ENCODE measurements at places on chromosomes 2 and 18.

DNA sequence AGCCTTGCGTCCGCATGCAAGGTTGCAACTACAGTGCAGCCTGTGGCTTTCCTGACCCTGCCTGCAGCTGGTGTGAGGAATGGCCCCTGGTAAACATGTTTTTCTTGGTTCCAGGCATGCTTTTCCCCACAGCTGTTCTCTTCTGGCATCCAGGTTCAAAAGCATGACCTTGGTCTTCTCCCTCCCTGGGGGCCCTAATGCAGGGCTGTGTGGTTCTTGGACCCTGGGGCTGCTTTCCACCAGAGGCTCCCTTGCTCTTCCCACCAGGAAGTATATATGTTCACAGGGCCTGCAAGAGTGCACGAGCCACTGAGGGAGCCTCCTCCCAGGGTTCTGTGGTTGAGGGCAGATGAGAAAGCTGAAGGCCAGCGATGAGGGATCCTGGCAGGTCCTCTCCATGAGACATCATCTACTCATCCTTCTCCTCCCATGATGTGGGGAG is 125.9 kb downstream of the BCL2L11 start:
- no peak for DNase-seq

GRCh38 chr18:65817178-65817577 is 66.4 kb downstream of the CDH7 start:
- DNase-seq: no peak

GRCh38 chr2:169047256-169048250 is 16.4 kb upstream of the ABCB11 start:
- no peak for DNase-seq

DNA sequence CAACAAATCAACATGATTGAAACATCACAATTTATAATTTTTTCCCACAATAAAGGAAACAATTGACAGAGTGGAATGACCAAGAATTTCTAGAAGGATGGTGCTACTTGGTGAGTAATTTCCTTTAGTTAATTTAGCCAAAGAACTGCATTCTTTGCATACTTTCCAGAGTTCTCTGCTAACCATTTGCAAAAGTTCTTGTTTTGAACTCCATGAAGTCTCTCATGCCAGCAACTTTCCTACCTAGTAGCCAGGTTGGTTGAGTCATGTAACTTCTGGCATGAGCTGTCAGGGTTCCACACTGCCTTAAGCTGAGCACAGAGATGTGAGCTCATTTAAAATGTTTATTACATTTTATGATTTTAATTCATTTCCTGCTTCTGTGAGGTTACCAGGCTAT is 539.6 kb downstream of the PID1 start:
- DNase-seq: peak; percentile 91

GRCh38 chr2:41413813-41414485 is 633.9 kb upstream of the PKDCC start:
- DNase-seq: no peak

- no peak for DNase-seq
Measured at GRCh38 chr2:162308747-162309503, 9.6 kb downstream of the IFIH1 start.

- DNase-seq: no peak
Measured at GRCh38 chr2:159196393-159196925, 90.0 kb downstream of the WDSUB1 start.

DNA sequence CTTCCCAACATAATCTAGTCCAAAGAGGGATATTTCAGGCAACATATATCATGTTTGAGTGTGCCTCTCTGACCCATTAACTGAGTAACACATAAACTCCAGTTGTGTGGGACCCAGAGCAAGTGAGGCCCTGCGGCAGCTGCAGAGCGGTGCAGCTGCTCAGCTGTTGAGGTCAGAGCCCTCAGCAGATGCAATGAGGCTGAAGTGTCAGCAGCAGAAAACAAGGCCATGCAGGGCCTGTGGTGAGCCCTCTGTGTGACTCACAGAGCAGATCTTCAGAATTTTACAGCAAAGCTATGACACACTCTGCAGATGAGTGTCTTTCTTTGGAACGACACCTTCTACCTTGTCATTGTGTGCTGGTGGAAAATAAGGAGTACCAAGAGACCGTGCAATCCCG is 168.5 kb downstream of the CBLN2 start:
- DNase-seq: peak; percentile 66

DNA sequence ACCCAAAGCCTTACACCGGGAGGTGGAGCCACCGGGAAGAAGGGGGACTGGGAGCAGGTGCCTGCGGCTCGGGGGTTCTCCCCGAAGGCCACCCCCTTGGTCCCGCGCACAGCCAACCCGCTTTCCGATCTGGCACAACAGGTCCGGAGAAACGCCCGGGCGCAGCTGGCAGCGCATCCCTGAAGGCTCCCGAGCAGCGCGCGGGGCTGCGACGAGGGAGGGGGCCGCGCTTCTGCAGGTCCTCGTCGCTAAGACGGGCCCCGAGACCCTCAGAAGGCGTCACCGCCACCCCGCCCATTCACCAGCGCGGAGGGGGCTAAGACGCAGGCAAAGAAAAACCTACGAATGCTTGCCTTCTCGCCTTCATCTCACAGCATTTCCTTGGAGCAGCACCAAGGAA is 1.8 kb downstream of the CBLN2 start:
- no peak for DNase-seq

GRCh38 chr2:124804014-124804940 is 779.2 kb downstream of the CNTNAP5 start:
- peak; percentile 19 for DNase-seq

DNA sequence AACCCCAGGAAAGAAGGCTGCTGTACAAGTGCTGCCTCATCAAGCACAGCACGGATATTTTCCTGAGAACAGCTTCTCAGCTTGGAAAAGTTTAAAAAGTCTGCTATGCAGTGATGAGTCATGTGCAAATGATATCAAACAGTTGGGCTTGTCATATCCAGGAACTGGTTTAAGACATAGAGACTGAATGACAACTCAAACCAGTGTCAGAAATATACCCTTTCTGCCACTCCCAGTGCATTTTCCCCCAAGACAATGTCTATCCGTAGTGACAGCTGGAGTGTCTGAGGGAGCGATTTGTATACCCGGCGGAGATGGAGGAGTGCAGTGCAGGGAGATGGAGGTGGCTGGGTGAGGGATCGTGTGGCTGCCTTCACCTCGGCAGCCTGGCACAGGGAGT is 28.2 kb downstream of the SOX11 start:
- peak; percentile 74 for DNase-seq

GRCh38 chr2:46985512-46985911 is 69.9 kb upstream of the MCFD2 start:
- DNase-seq: peak; percentile 42

GRCh38 chr2:20551260-20551944 is 99.5 kb downstream of the HS1BP3 start:
- DNase-seq: no peak

DNA sequence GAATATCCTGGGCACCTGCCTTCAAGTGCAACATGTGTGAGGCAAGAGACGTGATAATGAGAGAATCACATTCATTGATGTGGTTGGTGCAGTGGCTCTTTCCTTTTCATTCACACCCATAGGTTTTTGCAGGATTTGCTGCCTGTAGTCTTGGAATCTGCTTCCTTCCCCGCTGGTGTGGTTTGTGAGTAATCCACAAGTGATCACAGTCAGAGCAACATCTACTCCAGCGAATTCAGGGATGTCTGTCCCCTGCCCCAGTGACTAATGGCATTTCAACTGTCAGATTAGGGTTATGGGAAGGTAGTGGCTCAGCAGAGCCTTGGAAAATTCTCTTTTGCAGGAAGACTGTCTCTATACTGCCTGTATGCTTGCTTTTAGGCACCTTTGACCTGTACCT is 225.5 kb upstream of the RBMS1 start:
- peak; percentile 83 for DNase-seq

DNA sequence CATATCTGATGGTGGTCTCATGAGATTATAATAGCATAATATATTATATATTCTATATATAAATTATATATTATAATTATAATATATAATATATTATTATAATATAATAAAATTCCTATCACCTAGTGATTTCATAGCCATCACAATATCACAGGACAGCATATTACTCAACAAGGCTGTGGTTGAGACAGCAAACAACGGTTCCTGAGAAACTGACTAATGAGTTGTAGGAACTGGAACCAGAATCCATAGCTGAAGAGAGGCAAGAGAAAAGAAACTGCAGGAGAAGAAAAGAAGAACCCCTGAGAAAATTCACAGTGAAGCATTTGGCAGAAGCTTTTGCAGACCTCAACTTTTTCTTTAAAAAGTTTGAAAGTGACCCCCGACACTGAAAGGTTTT is 84.0 kb downstream of the BCL2L11 start:
- DNase-seq: no peak

DNA sequence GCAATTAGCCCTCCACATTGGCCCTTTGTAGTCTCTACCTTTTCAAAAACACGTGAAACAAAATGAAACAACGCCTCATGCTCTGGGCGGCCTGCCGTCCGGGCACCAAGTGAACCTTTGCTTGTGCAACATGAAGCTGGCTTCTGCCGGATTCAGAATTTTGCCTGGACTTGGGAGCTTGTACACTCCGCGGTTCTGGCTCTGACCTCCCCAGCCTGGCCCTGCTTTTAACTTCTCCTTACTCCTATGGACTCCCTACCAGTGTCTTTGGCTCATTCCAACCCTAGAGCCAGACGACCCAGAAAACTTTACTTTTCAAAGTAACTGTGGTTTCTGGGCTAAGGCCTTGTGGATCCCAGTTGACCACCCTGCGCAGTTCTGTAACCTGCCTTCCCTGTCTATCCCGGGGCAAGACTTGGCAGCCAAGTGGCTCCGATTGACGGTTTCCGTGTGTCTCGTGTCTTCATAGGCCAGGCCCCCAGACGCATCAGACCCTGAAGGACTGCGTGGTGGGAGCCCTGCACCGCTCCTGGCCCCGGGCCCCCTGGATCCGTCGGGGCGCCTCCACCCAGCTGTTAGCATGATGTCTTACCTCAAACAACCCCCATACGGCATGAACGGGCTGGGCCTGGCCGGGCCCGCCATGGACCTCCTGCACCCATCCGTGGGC is 1.9 kb downstream of the OTX1 start:
- DNase-seq: no peak

- no peak for DNase-seq
Measured at GRCh38 chr2:40844353-40845277, 392.7 kb upstream of the SLC8A1 start.

- DNase-seq: no peak
Measured at GRCh38 chr2:236550701-236551465, 18.7 kb upstream of the ACKR3 start.

- no peak for DNase-seq
Measured at GRCh38 chr2:73307720-73308119, 14.4 kb upstream of the EGR4 start.

GRCh38 chr18:38752430-38752829 is 1186.8 kb upstream of the CELF4 start:
- DNase-seq: no peak

DNA sequence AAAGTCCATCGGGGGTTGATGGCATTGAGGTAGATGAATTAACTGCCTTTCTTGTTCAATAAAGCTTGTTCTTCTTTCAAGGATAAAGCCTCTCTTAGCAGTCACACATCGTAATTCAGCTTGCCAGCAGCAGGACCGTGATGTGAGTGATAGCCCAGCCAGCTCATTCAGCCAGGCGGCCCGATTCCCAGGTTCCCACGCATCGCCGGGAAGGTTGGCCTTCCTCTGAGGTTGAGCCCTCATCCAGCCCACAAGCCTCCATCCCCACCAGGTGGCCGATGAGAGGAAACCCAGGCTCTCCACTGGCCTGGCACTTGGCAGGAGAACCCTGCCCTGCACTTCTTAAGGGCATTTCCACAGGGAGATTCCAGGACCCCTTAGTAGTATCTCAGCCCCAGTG is 4.7 kb downstream of the AGAP1 start:
- DNase-seq: no peak

DNA sequence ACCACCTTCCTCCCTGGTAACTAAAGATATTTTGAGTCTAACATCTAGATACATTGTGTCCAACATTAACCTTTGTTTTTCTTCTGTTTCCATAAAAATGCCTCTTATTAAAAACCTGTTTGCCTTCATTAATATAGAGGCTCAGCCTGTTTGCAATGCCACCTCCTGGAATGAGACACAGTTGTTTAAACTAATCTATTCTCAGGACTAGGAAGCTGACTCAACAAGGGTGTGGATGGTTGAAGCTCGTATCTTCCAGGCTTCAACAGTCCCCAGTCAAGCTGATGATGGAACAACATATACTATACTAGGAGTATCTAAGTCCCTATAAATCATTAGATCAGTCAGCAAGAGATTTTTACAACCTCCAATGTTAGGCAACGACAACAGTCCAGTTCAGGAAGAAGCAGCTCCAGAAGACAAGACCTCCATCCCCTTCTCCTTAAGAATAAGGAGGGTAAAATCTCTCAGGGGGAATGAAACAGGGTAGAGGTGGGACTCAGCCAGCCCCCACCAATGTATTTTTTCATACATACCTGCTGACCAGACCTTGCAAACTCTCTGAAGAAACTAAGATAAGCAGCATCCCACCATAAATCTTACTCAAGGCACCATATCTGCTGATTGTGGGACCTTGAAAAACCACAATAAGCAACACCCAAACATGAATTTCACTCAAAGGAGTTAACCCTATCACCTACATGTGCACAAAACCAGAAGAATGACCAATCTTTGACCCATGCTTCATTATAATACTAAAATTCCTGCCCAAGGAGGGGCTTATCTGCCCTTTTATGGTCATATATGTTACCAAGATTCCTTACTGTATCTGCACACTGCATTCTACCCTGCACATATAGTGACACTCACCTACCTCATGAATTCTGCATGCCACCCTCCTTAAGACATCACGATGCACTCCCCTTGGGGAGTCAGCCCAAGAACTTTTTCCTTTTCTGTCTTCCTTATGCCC is 21.4 kb downstream of the ZNF24 start:
- DNase-seq: no peak

All from fibroblast of skin of right biceps (primary cell).